Activated CD4-positive, alpha-beta T cell treated with anti-CD3 and anti-CD28 coated beads for 4 hours (primary cell): ENCODE measurements at places on chromosomes 16 and 17.

- peak; percentile 42 for DNase-seq
These were observed 333 bp upstream of the NOG start for GRCh38 chr17:56593086-56593645.

- no peak for DNase-seq
These were observed 202.3 kb downstream of the RAB11FIP4 start for GRCh38 chr17:31593806-31594205.

DNA sequence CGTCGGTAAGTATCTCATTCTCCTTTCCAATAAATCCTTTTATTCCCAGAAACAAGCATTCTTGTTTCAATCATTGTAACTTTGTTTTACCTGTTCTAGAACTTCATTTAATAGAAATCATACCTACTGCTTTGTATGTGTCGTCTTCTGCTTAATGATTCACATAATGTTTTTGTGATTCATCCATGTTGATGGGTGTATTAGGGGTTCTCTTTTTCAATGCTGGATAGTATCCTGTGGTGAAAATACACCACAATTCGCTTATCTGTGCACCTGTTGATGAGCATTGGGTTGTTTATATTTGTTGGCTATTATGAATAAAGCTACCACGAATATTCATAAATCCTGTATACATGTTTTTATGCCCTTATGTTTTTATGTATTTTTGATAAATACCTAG is 703.2 kb downstream of the MAF start:
- DNase-seq: no peak

DNA sequence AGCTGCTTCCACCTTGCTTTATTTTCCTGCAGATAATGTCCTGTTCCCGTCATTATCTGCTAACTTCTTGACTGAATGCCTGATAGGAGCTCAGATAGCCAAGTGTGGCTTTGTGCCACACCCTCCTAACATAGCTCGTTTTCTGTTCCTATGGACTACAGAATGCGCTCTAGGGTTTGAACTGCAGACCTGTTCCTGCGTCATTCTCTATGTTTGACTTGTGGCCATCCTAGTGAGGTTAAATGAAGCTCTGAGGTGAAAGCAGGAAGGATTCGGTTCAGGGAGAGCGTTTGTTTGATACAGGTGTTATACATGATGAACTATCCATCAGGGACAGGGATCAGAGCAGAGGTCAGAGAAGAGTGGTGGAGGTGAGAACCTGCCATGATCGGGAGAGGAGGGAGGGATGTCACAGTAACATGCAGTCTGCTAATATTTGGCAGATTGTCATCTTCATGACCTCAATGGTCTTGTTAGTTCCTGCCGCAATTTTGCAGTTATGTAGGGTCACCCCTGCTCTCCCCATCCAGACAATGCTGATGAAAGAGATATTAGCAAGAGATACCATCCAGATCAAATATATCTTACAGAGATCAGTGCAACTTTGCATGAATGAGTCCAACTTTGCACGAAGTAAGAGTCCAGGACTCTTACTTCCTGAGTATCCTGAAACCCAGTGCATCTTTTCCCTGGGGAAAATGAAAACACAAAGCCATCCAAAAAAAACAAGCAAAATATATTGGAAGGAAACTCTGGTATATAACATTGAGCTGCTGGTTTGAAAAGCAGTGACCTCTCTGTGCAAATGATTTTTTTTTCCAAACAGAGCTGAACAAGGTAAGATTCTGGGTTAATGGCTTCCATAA is 32.8 kb downstream of the MPHOSPH6 start:
- no peak for DNase-seq

- DNase-seq: peak; percentile 80
These were observed 2.4 kb upstream of the BCKDK start for GRCh38 chr16:31105677-31106213.

GRCh38 chr16:23537390-23537789 is 19.8 kb downstream of the EARS2 start:
- no peak for DNase-seq

- no peak for DNase-seq
These were observed 44.7 kb downstream of the GRB7 start for GRCh38 chr17:39782481-39782880.

DNA sequence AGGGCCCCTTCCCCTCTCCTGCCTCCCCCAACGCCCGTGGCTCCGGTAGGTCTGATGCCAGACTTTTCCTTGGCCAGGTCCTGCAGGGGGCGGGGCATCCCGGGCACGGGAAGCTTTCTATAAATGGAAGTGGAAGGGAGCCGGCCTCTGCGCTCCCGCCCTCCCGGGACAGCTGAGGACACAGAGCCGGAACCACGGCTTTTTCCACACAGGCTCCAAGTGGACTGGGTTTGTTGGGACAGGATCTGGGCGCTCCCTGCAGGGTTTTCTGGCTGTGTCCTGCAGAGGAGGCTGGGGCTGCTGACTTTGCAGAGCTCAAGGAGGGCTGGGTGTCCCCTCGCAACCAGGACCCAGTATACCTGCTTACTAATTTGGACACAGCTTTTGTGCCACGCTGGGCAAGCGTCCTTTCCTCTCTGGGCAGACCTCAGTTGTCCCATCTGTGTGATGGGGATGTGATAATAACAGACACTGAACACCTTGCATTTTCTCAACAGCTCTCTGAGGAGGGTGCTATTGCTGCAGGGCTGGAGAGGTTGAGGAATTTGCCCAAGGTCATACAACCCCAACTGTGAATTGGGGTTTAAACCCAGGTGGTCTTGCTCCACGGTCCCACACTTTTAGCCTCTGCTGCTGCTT is 1.8 kb downstream of the TNS4 start:
- DNase-seq: no peak

DNA sequence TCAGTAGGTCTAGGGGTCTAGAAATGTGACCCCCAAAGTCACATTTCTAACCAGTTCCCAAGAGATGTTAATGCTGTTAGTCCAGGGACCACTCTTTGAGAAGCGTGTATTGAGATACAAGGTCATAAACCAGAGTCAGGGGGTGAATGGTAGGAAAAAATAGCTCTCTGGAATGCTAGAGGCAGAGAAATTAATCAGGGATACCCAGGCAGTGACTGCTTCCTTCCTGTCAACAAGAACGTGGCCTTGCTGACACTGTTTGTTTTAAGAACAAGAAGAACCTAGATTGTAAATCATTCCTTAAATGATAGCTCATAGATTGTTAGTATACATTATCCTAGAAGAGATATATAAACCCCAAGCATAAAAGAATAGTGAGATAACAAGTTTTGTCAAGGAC is 43.8 kb downstream of the PITPNM3 start:
- DNase-seq: no peak

DNA sequence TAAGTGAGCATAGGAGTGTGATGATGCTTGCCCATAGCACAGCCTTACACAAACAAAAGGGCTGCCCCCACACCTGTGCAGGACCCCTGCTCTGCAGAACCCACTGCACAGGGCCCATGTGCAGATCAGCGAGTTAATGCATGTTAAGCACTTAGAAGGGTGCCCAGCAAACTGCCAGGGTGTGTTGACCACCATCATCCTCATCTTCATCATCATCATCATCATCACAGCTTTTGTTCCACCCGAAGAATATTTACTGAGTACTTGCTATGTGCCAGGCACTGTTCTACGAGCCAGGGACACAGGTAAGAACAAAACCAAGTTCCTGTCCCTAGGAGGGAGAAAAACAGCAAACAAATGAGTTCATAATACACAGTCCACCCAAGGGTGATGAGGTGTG is 11.9 kb downstream of the WFDC1 start:
- no peak for DNase-seq

- no peak for DNase-seq
These were observed 270.0 kb upstream of the PSMD7 start for GRCh38 chr16:74026373-74027281.

- no peak for DNase-seq
These were observed 7.4 kb downstream of the ZNF594 start for GRCh38 chr17:5184288-5184687.

GRCh38 chr17:8935191-8935590 is 30.3 kb downstream of the PIK3R5 start:
- DNase-seq: peak; percentile 68

DNA sequence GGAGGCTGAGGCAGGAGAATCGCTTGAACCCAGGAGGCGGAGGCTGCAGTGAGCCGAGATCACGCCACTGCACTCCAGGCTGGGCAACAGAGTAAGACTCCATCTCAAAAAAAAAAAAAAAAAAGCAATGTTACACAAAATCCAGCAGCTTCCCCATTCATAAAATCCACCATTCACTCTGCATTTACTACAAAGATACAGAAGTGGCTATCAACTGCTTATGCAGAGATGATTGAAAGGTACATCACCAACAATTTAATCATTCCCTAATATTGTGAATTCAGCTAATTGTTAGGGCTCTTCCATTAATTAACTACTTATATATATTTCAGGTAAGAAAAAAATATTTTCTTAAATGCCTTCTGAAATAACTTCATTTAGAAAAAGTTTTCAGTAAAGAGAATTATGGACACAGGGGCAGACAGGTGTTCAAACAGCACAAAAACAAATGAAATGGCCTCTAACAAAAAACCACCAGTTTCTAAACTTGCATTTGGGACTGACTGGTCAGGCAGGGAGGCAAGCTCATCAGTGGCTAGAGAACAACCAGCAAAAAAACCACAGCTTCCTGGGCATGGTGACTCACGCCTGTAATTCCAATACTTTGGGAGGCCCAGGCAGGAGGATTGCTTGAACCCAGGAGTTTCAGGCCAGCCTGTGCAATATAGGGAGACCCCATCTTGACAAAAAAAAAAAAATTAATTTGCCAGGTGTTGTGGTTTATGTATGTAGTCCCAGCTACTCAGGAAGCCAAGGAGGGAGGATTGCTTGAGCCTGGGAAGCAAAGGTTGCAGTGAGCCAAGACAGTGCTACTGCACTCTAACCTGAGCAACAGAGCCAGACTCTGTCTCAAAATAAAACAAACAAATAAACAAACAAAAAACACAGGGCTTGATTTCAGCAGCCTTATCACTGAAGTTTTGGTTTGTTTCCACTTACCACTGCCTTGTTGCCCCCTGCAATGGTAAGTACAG is 26.3 kb downstream of the ERN1 start:
- no peak for DNase-seq

- DNase-seq: peak; percentile 36
These were observed 610 bp downstream of the PIK3R5 start for GRCh38 chr17:8964801-8965393.

DNA sequence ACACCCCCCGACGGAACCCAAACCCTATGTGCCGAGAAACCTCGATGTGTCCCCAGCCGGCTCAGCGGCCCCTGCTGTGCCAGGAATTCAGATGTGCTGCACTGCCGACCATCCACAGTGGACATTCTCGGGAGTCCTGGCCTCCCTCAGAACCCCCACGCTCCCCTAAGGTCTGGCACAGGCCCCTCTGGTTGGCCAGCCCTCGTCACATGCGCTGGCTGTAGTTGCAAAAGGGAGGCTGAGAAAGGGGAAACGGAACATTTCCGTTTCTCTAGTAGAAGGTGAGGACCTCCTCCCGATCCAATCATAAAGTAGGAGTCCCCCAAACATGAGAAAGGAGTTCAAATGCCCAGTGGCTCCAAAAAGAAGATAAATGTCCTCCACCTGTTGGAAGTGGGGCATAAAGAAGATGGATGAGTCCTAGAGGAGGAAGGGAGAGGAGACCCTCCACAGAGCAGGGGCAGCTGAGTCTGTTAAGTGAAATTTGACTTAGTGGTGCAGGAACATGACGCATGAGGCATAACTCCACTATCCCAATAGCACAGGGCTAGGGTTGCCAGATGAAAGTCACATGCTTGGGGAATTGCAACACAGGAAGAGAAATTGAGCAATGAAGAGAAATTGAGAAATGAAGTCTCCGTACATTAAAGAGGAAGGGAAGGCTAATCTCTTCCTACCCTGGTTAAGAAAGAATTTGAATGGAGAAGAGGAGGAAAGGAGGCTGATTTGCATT is 49.3 kb upstream of the WSB1 start:
- DNase-seq: no peak

DNA sequence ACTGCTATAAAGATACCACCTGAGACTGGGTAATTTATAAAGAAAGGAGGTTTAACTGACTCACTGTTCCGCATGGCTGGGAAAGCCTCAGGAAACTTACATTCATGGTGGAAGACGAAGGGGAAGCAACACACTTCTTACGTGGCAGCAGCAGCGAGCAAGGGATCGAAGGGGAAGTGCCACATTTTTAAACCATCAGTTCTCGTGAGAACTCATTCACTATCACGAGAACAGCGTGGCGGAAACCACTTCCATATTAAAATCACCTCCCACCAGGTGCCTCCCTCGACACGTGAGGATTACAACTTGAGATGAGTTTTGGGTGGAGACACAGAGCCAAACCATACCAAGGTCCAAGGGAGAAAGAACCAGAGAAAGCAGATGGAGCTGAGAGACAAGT is 454.3 kb upstream of the CDH11 start:
- no peak for DNase-seq

- DNase-seq: no peak
These were observed 125.3 kb upstream of the SMURF2 start for GRCh38 chr17:64787255-64787920.

- no peak for DNase-seq
These were observed 35.9 kb downstream of the TBX4 start for GRCh38 chr17:61487989-61488595.

GRCh38 chr17:31248986-31249834 is 47.8 kb downstream of the OMG start:
- no peak for DNase-seq

GRCh38 chr16:23074423-23074822 is 74.8 kb downstream of the USP31 start:
- no peak for DNase-seq

- no peak for DNase-seq
These were observed 7.7 kb upstream of the ITGAE start for GRCh38 chr17:3808701-3809100.

DNA sequence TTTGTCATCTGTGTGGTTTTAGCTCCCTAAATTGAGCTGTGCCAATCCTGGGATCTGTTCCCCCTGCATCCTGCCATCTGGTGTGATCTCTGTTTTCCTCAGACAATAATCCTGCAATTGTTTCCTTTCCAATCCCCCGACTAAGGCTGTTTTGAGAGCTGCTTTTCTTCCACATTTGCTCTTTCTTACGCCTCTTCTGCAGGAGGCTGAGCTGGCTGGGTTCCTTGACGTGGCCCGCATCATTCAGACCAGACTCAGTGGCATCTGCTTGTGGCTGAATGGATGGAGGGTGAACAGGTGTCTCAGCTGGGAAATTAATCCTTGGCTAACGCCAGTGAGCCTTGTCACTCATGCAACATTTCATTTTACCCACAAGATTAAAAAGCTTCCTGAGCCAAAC is 9.8 kb upstream of the MED9 start:
- no peak for DNase-seq

DNA sequence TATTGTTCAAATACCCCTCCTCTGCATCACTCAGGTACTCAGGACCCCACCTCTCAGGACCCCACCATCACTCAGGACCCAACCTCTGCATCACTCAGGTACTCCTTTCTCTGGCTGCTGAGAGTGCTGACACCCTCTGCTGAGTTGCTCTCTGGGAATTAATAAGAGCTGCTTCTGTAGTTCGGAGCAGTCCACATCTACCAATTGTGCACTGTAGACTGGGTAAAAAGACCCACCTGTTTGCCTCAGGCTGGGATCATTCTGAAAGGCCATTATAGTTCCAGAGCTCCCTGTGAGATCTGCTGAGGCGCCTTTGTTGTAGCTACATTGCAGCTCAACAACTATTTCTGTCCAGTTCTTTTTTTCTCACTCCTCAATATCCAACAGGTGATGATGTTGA is 276.3 kb upstream of the MYOCD start:
- DNase-seq: no peak
